ENCODE measurements at places on chromosomes 3 and 15.

DNA sequence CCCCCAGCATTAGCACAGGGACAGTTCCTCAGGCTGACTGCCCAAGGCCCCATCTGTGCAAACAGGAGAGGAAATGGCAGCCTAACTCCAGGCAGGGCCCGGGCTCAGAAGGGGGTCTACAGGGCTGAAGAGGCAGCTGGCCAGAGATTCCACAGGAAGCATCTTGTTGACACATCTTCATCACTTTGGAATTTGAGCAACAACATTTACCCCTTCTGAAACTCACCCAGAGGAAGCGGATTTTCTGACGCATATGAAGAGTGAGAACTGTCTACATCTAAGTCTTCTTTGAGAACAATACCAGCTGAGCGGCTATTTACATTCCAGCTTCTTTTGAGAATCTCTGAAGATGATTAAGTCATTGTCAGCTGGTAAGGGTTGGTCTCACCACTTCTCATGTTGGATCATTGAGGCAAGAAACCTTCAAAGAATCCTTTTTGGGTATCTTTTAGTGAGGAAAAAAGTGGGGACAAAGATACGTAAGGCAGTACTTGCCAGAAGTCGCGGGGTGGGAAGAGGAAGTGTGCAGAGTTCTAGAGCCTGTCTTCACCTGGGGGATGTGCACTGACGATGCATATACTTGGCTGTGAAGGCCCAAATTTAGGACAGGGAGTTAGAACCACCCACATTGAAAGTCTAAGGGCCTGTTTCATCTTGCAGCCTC, 25.4 kb upstream of the SRP14 start:
- no peak for DNase-seq

DNA sequence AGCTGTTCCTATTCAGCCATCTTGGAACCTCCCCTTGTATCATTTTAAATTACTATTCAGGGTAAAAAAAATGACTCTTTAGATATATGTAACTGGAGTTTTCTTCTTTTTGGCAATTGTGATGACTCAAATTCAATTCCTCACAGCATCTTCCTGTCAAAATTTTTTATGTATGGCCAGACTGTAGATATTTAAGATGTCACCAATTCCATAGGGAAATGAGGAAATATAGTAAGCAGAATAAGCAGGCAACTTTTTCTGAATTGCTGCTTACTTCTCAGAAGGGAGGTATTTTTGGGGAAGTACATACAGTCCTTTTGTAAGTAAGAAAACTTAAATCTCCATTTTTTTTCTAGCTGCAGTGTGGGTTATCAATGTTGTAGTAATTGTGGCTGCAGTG, 28.8 kb downstream of the EAF2 start:
- no peak for DNase-seq

- DNase-seq: no peak
These were observed 13.2 kb downstream of the SIDT1 start for GRCh38 chr3:113545594-113545993.

GRCh38 chr15:77616072-77616471, 16.6 kb downstream of the LINGO1 start:
- DNase-seq: no peak

- peak; percentile 15 for DNase-seq
These were observed 61.8 kb downstream of the GLDN start for GRCh38 chr15:51403072-51403878.

DNA sequence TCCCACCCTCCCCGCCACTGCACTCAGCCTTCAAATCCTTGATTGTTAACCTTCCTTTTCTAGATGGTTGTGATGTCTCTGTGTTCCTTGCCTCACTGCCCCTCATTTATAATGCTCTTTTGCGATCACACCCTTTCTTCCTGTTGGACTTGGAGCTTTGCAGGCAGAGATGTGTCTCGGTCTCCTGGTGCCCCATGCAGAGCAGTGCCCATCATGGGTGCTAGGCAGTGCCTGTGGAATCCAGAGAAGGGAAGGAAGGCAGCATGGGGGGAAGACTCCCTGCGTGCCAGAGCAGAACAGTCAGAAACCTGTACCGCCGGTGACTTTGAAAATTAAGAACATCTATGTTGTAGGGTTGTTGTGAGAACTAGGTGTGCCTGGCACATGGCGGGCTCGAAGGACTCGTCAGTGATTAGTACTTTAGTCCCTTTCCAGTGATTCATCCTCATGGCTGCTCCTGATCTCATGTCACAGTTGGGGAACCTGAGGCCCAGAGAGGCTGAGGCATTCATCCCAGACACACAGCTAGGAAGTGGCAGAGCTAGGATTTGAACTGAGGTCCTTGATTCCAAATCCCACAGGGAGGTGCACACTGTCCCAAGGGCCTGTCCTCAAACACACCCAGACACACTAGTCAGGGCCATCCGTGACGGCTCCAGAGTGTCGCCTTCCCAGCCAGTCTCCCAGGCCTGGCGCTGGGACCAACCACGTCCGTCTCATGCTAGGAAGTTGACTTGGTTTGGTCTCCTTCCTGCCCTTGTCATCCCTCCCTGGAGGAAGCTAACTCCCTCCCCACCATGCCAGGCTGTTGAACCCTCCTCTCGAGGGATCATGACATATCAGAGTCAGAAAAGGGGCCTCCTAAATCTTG, 58.3 kb downstream of the SMAD6 start:
- DNase-seq: no peak
